Tibial artery (tissue), 4 donors: ENCODE measurements at places on chromosomes 3 and 15.

- DNase-seq, result no peak
These were observed 43.3 kb downstream of the TGFBR2 start for GRCh38 chr3:30649572-30650318.

DNA sequence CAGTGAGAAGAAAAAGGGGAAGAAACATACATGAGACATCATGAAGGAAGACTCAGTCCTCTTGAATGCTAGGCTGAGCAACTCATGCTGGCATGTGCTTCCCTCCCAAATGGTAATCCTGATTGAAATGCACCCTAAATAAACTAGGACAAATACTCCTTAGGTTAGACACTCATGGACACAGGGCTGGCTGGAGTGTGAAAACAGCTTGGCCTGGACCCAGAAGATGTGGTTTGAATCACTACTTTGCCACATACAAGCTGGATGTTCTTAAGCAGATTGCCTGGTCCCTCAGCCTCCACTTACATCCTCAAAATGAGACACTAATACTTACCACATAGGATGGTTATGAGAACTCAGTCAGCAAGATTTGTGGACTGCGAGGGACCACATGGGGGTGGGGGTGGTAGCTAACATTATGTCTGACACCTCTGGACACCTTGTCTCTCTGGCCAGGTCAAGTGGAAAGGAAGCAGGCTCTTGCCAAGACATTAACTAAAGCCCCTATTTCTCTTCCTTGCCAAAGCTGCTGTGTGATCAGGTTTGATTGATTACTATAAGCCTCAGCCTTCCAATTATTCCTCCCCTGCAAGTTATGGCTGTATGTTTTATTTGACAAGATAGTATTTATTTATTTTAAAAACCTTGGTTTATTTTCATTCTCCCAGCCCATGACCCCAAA, 138.9 kb upstream of the SLC7A14 start:
- DNase-seq, result peak; percentile 71

DNA sequence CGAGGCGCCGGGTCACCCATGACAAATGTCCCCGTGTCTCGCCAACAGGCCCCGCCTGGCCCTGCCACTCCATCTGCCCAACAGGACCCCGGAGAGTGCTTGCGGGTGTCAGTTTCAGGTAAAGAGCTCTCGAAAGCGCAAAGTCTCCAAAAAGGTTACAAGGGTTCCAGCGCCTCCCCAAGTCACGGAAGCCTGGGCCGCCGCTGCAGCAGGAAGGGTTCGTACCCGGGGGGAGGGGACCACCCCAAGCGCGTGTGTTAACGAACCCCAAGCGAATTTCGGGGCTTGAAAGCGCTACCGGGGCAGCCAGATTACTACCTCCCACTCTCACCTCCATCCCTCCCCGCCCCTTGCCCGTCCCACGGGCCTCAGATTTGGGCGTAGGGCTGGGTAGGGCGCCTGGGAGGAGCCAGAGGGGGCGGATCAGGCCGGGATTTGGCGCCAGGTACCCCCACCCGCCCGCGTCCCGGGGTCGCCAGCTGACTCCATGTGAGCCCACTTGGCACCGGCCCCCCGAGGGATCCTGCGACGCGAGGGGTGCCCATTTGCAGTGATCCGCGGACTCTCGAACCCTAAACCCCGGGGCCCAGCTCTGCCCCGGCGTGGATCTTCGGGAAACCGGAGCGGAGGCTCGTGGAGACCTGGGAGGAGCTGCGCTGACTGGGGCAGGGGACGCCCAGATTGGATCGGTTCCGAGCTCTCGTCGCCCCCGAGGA, 85.9 kb downstream of the NR2F2 start:
- DNase-seq, result no peak

DNA sequence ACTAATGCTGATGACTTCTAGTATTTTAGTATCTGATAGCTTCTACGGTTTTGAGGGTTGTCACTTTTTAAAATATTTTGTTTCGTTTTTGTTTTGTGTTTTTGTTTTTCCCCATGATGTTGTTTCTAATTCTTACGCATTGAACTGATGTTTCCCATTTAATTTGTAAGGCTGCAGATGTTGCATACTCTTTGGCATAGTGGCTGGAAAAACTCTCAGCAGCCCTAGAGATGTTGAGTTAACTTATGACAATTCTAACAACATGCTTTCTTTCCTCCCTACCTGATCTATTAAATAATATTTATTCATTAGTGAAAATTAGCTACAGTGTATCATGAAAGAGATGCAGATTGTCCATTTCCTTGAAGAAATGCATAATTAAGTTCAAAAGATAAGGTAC, 559.3 kb upstream of the GRM7 start:
- no peak for DNase-seq

DNA sequence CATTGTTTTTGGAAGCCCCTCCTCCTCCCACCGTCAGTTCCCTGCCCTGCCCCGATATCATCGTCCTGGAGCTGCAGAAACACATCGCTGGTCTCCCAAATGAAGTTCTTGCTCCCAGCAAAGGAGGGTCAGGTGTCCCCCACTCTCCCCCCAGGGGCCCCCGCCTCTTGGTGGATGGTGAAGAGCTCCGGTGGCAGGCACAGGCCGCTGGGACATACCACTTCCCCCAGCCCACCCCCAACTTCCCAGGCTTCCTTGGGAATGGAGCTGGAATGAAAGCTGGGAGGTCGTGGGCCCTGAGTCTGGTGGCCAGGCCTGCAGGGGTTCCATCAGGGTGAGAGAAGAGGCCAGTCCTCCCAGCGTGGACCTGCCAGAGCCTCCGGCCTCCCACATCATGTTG, 137.7 kb downstream of the CHSY1 start:
- no peak for DNase-seq

- DNase-seq, result no peak
These were observed 48.2 kb upstream of the TEX264 start for GRCh38 chr3:51622868-51623267.

- DNase-seq, result no peak
These were observed 15.3 kb downstream of the APBA2 start for GRCh38 chr15:28900892-28901586.

DNA sequence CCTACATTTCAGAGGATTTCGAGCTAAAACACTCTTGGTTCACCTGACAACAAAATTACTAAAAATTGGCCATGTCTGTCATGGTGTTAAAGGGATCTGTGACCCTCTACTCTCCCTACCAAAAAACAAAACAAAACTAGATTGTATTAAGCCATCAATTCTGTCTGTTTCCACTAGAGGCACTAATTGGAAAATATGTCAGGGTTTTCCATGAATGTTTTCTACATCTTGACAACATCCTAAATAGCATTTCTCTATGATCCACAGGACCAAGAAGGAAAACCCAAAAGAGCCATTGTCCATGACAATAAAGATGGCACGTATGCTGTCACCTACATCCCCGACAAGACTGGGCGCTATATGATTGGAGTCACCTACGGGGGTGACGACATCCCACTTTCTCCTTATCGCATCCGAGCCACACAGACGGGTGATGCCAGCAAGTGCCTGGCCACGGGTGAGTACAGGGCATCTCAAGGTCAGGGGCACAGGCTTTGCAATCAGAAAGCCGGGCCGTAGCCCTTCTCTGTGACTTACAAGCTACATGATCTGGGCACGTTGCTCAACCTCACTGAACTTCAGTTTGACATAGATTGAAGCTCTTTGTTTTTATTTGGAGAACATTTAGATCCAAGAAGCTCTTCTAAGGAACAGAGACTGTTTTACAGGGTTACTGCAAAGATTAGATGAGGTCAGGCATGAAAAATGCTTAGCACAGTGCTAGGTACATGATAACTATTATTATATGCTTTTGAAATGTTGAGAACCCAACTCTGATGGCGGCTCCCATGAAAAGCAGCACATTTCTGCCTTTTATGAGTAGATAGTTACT, 74.8 kb downstream of the DNASE1L3 start:
- DNase-seq, result no peak

- DNase-seq, result no peak
These were observed 54.2 kb downstream of the B3GALNT1 start for GRCh38 chr3:161050935-161051334.

DNA sequence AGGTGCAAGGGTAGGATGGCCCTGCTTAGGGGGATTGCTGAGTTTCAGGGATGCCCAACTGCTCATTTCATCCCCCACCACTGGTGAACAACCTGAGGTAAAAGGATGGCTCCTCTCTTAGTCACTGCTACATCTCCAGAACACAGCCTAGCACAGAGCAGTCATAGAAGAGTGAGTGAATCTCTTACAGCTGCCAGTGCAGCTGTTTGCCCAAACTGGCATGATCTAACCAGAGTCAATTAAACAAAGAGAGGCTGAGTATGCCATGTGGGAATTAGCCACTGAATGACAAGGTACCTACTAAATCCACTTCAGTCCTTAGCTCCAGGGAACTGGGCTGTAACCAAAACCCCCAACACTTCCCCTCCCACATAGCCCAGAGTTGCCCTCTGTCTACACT, 6.8 kb upstream of the NCKIPSD start:
- DNase-seq, result no peak

DNA sequence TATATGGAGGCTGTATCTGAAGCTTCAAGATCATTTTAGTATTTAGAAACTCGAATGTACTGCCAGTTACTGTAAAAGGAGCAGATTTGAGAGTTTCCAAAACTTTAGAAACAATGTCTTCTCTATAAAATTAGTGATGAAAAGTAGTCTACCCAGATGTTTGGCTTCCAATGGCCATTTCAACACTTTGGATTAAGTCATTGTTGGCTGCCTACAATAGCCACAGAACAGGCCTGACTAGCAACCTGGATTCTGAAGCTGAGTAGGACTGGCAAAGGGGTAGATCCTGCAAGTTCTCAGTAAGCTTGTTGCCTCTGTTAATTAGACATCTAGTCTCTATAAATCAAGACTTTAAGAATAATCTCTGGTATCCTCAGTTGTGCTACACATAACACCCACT, 239.0 kb upstream of the KCNMB2 start:
- DNase-seq, result no peak

DNA sequence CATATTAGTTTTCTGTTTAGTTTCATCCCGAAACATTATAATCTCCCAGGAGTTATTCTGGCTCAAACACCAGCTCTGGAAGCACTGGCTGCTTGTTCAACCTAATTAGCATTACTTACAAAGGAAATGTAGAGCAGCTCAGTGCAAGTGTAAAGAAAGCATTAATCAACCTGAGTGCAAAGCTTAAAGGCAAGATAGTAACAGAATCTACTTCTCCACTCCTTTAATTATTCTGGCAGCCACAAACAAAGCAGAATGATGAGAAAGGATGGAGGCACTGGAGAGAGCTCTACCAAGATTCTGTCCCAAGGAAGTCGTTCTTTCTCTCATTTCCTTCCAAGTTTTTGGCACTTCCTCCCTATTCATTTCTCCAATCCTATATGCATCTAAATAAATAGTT, 1384.0 kb downstream of the ZPLD1 start:
- DNase-seq, result no peak

DNA sequence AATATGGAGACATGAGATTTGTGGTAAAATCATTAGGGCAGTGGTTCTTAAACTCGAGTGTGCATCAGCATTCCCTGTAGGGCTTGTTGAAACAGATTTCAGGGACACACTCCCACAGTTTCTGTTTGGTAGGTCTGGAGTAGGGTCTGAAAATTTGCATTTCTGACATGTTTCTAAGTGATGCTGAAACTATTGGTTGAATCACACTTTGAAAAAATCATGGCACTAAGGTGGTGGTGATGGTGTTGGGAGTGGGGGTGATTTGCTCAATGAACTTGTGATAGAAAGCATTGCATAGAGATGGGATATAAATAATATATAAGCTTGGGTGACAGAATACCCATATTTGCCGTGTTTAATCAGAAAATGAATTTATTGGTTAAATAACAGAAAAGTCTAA, 11.3 kb downstream of the MITF start:
- DNase-seq, result no peak

- no peak for DNase-seq
These were observed 62.8 kb upstream of the SPATA12 start for GRCh38 chr3:56997675-56998074.

GRCh38 chr3:177385831-177386301, 188.6 kb upstream of the TBL1XR1 start:
- no peak for DNase-seq

DNA sequence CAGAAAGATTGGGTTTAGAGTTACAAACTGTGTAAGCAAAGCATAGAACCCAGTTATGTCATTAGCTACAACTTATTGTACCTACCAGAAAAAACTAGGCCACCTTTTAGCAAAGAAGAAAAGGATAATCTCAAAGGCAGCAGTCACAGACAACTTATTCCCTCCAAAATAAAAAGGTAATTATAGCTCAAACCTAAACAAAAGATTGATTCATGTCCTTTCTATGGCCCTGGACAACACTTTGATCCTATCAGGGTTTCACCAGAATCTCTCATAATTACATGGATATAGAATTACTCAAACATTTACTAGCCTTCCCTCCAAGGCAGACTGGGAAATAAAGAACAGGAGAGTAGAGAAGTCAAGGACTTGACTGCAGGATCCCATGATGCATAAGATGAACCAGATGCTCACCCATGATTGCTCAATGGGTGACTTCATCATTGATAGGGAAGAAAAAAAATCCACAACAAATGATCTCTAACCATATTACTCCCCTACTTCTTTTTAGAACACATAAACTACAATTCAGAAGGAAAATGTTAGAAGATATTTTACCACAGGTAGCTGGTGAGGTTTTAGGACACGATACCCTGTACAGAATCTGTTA, 17.4 kb downstream of the DET1 start:
- DNase-seq, result no peak

DNA sequence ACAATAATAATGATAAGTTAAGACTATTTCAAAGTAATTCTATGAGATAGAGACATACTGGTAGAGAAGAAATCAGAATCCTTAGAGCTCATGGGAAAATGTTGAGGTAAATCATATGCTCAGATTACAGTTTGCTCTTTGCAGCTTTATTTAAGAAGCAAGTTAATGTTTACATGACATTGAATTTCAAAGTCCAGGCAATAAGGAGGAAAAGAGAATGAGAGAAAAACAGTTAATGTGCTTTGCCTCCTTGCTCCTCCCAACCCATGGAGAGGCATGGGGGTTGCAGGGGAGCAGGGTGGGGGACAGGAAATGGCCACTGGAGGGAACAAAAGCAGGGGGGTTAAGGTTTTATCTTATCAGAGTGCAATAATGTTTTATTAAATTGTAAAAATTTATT, 42.2 kb upstream of the ZBTB38 start:
- no peak for DNase-seq

DNA sequence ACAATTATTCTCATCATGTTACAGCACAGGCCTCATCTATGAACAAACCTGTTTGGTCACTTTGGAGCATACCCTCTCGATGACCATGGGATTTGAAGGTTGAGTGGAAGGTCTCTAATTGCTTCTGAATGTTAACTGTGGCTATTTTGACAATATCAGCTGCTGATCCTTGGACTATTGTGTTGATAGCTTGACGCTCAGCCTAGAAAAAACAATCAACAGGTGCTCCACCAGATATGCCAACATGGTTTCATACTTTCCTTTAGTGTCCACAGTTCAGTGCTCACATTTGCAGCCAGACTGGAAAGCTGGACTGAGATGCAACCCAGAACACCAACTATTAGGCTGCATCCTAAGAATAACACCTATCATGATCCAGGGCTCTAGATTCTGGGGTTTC, 109.7 kb downstream of the POLQ start:
- DNase-seq, result no peak
